Epithelial cell of alveolus of lung (primary cell): ENCODE measurements at places on chromosomes 4 and X. TPM values are rescaled to one million over a fixed set of nuclear protein-coding genes. Genes with fewer than 3 reads are reported as not detected.

OFD1 gene
- total RNA-seq = 3.7 and 17.2 TPM in 2 replicates

BLTP1 gene
- 23.7 and 43.9 TPM in 2 replicates for total RNA-seq

IL21 gene
- not detected in 2 replicates for total RNA-seq

WDFY3 gene
- 26.9 and 32.0 TPM in 2 replicates for total RNA-seq

GDPD2 gene
- total RNA-seq = not detected in 2 replicates

MGARP gene
- 6.1 and 29.9 TPM in 2 replicates for total RNA-seq

PNMA5 gene
- total RNA-seq = not detected in 2 replicates

FGFR3 gene
- 0.88 and 1.4 TPM in 2 replicates for total RNA-seq

NXF2B gene
- not detected in 2 replicates for total RNA-seq

CXCL6 gene
- 48.4 and 374 TPM in 2 replicates for total RNA-seq

AFF2 gene
- total RNA-seq = 0.16 and 1.8 TPM in 2 replicates

CLNK gene
- total RNA-seq = not detected in 2 replicates

TEX13D gene
- total RNA-seq = not detected in 2 replicates

SPARCL1 gene
- total RNA-seq = under 0.01 and 1.0 TPM in 2 replicates

RNF175 gene
- total RNA-seq = 2.1 and 9.4 TPM in 2 replicates

SMIM43 gene
- 1.3 and 18.8 TPM in 2 replicates for total RNA-seq

SRP72 gene
- total RNA-seq = 44.6 and 63.3 TPM in 2 replicates

MAGEC3 gene
- not detected in 2 replicates for total RNA-seq

PTCHD1 gene
- 0.08 TPM in 1 of 2 replicates, not detected in the other for total RNA-seq

TRPC5OS gene
- total RNA-seq = not detected in 2 replicates

CTAG1A gene
- not detected in 2 replicates for total RNA-seq

ITM2A gene
- total RNA-seq = 0.32 and 0.91 TPM in 2 replicates

CFAP47 gene
- total RNA-seq = not detected in 2 replicates

EFHC2 gene
- 1.2 and 2.9 TPM in 2 replicates for total RNA-seq

SRPX2 gene
- total RNA-seq = 17.9 and 79.9 TPM in 2 replicates

FAM133A gene
- total RNA-seq = not detected in 2 replicates

FAM9B gene
- 0.88 TPM in 1 of 2 replicates, not detected in the other for total RNA-seq

SOWAHB gene
- total RNA-seq = 0.13 TPM in 1 of 2 replicates, not detected in the other

MMRN1 gene
- total RNA-seq = 0.13 and 0.24 TPM in 2 replicates

RHOXF2 gene
- not detected in 2 replicates for total RNA-seq

UCHL1 gene
- total RNA-seq = 337 and 1,497 TPM in 2 replicates

NXF3 gene
- total RNA-seq = not detected in 2 replicates

ANOS1 gene
- 0.24 and 3.9 TPM in 2 replicates for total RNA-seq

ZNF280C gene
- 4.5 and 8.3 TPM in 2 replicates for total RNA-seq

SAGE1 gene
- total RNA-seq = not detected in 2 replicates

PDCL2 gene
- total RNA-seq = not detected in 2 replicates

NAP1L3 gene
- total RNA-seq = 2.1 and 2.8 TPM in 2 replicates

TCEAL6 gene
- not detected in 2 replicates for total RNA-seq

MAP7D2 gene
- under 0.01 and 0.96 TPM in 2 replicates for total RNA-seq

DCAF8L1 gene
- total RNA-seq = not detected in 2 replicates

ANK2 gene
- 8.9 and 13.9 TPM in 2 replicates for total RNA-seq

MAGEA11 gene
- total RNA-seq = not detected in 2 replicates

ETNPPL gene
- total RNA-seq = not detected in 2 replicates

GSPT2 gene
- total RNA-seq = 6.2 and 10.2 TPM in 2 replicates
